Activated T-cell treated with anti-CD3 and anti-CD28 coated beads, Interleukin-2, amount 50 U/mL, for 72 hours (primary cell): ENCODE measurements at places on chromosomes 6 and 20.

- peaks cover 11% of the 10 kb centered on the region for H3K4me1 ChIP-seq
- no peak overlapping the region for H3K27ac ChIP-seq
- H3K36me3 ChIP-seq: peaks cover 5% of the 10 kb centered on the region
- no peak overlapping the region for H3K4me3 ChIP-seq
These were observed 29.6 kb downstream of the RAMACL start for GRCh38 chr6:166556863-166557322.

- H3K36me3 ChIP-seq: no peaks in the 10 kb centered on the region
- no peak for DNase-seq
- H3K4me3 ChIP-seq: peak overlapping the region; percentile 67
- peaks cover 15% of the 10 kb centered on the region for H3K4me1 ChIP-seq
These were observed 91.2 kb upstream of the SIRPA start for GRCh38 chr20:1803932-1804501.

- DNase-seq: no peak
- H3K4me3 ChIP-seq: no peak overlapping the region
- H3K27ac ChIP-seq: no peak overlapping the region
- no peaks in the 10 kb centered on the region for H3K4me1 ChIP-seq
- H3K36me3 ChIP-seq: peaks cover 2% of the 10 kb centered on the region
These were observed 7.5 kb upstream of the ZSWIM1 start for GRCh38 chr20:45873409-45874103.

- peak overlapping the region; percentile 2 for H3K27ac ChIP-seq
- H3K4me1 ChIP-seq: peaks cover 79% of the 10 kb centered on the region
- H3K36me3 ChIP-seq: no peaks in the 10 kb centered on the region
- DNase-seq: no peak
- no peaks in the 10 kb centered on the region for H3K27me3 ChIP-seq
- no peak overlapping the region for H3K4me3 ChIP-seq
These were observed 34.2 kb downstream of the PIM1 start for GRCh38 chr6:37204014-37204751.

GRCh38 chr6:50995036-50995435 is 176.4 kb downstream of the TFAP2B start:
- no peak for DNase-seq
- H3K36me3 ChIP-seq: no peaks in the 10 kb centered on the region
- no peaks in the 10 kb centered on the region for H3K27me3 ChIP-seq
- no peak overlapping the region for H3K4me3 ChIP-seq

DNA sequence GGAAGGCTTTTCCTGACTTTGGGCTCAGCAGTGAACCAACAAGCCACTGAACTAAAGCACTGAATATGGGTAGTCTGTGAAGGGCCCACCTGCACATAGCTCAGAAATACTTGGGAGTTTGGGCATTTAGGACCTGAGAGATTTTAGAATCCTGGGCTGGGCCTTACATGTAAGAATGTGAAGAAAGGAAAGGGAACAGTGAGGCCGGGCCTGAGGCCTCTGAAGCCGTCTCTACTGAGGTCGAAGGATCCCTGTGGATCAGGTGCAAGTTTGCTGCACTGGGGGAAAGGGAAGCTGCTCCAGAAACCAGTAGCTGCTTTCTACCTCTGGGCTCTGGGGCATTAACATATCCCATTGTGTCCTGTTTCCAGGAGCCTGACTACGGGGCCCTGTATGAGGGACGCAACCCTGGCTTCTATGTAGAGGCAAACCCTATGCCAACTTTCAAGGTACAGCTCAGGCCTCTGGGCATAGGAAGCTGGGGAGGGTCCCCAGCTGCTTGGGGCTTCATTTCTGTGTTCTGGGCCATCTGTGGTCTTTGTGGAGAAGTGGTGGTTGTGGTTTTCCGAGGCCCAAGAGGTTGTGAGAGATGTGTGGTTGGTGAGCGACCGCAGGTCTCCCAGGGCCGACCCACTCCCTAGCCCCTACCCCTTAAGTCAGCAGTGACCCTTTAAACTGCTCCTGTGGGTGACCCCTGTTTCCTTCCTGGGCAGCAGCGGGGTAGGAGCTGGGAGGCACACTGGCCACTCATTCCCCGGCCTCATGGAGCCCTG is 30.3 kb downstream of the PLCG1 start:
- H3K36me3 ChIP-seq: peaks cover 22% of the 10 kb centered on the region
- H3K4me1 ChIP-seq: peaks cover 41% of the 10 kb centered on the region
- H3K27ac ChIP-seq: peak overlapping the region; percentile 16
- H3K4me3 ChIP-seq: no peak overlapping the region

GRCh38 chr20:62804021-62804626 is 511 bp upstream of the OGFR start:
- peak overlapping the region; percentile 96 for H3K27ac ChIP-seq
- no peaks in the 10 kb centered on the region for H3K27me3 ChIP-seq
- peaks cover 36% of the 10 kb centered on the region for H3K4me1 ChIP-seq
- H3K36me3 ChIP-seq: peaks cover 2% of the 10 kb centered on the region
- DNase-seq: no peak

DNA sequence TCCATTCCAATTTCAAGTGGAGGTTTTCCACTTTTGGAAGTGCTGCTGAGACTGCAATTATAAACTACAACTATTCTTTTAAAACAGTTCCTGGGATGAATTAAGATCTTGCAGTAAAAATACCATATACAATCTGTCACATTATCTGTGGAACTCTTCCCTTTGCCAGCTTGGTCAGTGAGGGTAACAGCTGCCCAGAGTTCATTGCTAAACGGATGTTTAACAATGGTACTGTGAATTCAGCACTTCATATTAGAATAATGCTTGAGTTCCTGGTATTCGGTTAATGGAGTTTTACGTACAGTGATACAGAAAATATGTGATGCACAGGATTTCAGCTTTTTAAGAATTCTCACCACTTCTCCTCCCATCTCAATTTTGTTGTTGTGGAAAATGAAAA is 51.5 kb downstream of the KCNS1 start:
- no peaks in the 10 kb centered on the region for H3K27me3 ChIP-seq
- H3K4me1 ChIP-seq: peaks cover 63% of the 10 kb centered on the region
- DNase-seq: no peak
- peak overlapping the region; percentile 56 for H3K27ac ChIP-seq

- no peak overlapping the region for H3K4me3 ChIP-seq
- no peak overlapping the region for H3K27ac ChIP-seq
- peaks cover 13% of the 10 kb centered on the region for H3K27me3 ChIP-seq
These were observed 113.8 kb downstream of the JPH2 start for GRCh38 chr20:44073011-44073674.

DNA sequence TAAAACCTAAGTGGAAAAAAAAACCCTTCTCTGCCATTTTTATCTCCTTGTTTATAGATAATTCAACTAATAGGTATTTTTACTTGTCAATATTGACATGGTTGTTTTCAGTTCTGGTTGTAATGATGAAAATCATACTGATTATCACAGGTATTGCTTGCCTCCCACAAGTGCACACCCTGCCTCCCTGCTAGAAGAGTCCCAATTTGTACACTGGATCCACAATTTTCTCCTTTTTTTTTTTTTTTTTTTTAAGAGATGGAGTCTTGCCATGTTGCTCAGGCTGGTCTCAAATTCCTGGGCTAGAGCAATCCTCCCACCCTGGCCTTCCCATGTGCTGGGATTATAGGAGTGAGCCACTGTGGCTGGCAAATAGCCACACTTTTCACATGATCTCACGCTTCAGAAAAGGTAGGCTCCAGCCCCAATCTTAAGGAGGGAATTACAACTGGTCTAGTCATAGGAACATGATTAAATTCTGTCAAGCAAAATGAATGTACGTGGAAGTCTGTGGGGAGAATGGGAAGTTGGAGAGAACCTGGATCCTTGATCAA is 12.3 kb downstream of the DYNLT2 start:
- no peak for DNase-seq
- peaks cover 7% of the 10 kb centered on the region for H3K4me1 ChIP-seq

GRCh38 chr6:98842342-98843180 is 8.2 kb downstream of the POU3F2 start:
- H3K4me1 ChIP-seq: peaks cover 17% of the 10 kb centered on the region
- no peak overlapping the region for H3K27ac ChIP-seq
- no peak for DNase-seq
- H3K36me3 ChIP-seq: no peaks in the 10 kb centered on the region

- H3K36me3 ChIP-seq: peaks cover 1% of the 10 kb centered on the region
- no peaks in the 10 kb centered on the region for H3K4me1 ChIP-seq
- DNase-seq: no peak
- H3K27me3 ChIP-seq: no peaks in the 10 kb centered on the region
These were observed 128.8 kb upstream of the SIM1 start for GRCh38 chr6:100593522-100593921.

DNA sequence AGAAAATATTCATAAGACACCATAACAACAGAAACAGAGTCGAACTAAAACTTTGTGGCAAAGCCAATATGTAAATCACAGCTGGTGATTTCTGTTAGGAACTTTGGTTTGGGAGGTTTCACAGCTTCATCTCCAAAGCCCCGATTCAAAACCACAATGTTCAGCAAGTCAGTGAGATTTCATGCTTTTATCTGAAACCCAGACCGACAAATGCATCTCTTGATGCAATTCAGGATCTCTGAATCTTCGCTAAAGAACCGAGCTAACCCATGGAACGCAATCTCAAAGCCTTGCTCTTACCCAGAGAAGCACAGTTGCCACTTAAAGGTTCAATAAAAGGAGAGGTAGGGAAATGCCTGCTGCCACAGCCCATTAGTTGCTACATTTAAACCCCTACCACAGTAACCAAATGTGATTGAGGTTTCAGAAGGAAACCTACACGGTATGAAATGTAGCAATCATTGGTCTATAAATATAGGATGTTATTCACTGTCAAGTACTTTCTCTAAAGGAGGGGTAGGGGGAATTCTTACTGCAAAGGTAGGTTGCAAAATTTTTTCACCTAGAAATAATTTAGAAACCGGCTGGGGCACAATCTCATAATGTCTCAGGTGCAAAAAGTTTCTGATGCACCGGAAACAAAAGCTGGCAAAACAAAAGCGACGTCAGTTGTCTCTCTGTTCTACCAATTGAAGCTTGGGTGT is 381.0 kb upstream of the ARID1B start:
- H3K27me3 ChIP-seq: peaks cover 29% of the 10 kb centered on the region
- H3K4me1 ChIP-seq: peaks cover 52% of the 10 kb centered on the region
- no peaks in the 10 kb centered on the region for H3K36me3 ChIP-seq
- H3K27ac ChIP-seq: peak overlapping the region; percentile 70
- peak; percentile 5 for DNase-seq

GRCh38 chr6:31702405-31702818 is 712 bp downstream of the ABHD16A start:
- H3K27me3 ChIP-seq: no peaks in the 10 kb centered on the region
- DNase-seq: peak; percentile 36
- H3K4me3 ChIP-seq: peak overlapping the region; percentile 90
- H3K4me1 ChIP-seq: peaks cover 37% of the 10 kb centered on the region

DNA sequence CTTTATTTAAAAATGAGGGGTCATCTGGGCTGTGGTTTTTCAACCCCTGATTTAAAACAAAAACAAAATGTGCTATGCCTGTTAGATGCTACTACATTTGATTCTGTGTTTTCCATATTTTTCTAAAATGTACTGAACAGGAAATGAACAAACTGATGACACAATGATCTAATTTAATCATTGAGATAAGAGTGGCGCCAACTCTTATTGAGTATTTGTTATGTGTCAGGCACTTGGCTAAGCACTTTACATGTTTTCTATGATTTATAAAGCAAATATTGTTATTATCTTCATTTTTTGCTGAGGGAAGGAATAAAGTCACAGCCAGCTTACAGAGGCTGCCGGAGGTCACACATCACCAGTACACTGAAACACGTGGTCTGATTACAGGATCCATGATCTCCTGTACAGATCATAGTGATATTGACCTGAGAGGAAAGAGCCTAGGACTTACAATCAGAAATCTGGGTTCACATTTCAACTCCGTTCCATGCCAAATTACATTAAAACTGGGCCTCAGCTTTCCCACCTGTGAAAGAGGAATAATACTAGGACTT is 166.7 kb downstream of the ESR1 start:
- H3K4me3 ChIP-seq: no peak overlapping the region
- H3K36me3 ChIP-seq: no peaks in the 10 kb centered on the region
- H3K4me1 ChIP-seq: no peaks in the 10 kb centered on the region
- no peak overlapping the region for H3K27ac ChIP-seq
- no peak for DNase-seq
- H3K27me3 ChIP-seq: peaks cover 12% of the 10 kb centered on the region

GRCh38 chr20:13677241-13677640 is 38.5 kb upstream of the TASP1 start:
- peaks cover 3% of the 10 kb centered on the region for H3K27me3 ChIP-seq
- H3K4me3 ChIP-seq: no peak overlapping the region
- no peaks in the 10 kb centered on the region for H3K4me1 ChIP-seq
- H3K27ac ChIP-seq: no peak overlapping the region

- no peak overlapping the region for H3K4me3 ChIP-seq
- no peak for DNase-seq
- H3K27me3 ChIP-seq: peaks cover 11% of the 10 kb centered on the region
- H3K27ac ChIP-seq: no peak overlapping the region
- H3K36me3 ChIP-seq: no peaks in the 10 kb centered on the region
- no peaks in the 10 kb centered on the region for H3K4me1 ChIP-seq
These were observed 121.0 kb downstream of the QRSL1 start for GRCh38 chr6:106750142-106750918.

GRCh38 chr6:6738922-6739716 is 150.6 kb downstream of the LY86 start:
- DNase-seq: no peak
- no peaks in the 10 kb centered on the region for H3K4me1 ChIP-seq
- peaks cover 34% of the 10 kb centered on the region for H3K27me3 ChIP-seq

DNA sequence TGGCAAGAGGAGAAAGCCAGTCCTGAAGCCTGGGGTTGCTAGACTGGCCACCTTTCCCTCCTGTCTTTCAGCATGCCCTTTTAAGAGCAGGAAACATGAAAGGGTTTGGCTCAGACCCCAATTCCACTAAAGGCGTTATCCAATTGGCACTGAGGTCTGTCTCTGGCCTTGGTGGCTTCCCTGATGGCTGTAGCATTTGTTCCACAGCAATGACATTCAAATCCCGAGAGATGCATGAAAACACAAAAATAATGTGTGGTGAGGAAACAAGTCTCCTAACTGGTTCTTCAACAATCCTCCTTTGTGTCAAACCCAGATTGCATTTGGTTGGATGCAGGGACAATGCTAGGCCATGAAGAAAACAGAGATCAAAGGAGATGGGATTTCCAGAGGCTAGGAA is 56.5 kb upstream of the ADTRP start:
- H3K4me3 ChIP-seq: no peak overlapping the region
- no peaks in the 10 kb centered on the region for H3K27me3 ChIP-seq
- H3K27ac ChIP-seq: no peak overlapping the region

- no peaks in the 10 kb centered on the region for H3K36me3 ChIP-seq
- H3K4me1 ChIP-seq: no peaks in the 10 kb centered on the region
- H3K27ac ChIP-seq: no peak overlapping the region
- no peak for DNase-seq
- H3K27me3 ChIP-seq: no peaks in the 10 kb centered on the region
These were observed 83.4 kb downstream of the ADGRB3 start for GRCh38 chr6:68718385-68719073.

DNA sequence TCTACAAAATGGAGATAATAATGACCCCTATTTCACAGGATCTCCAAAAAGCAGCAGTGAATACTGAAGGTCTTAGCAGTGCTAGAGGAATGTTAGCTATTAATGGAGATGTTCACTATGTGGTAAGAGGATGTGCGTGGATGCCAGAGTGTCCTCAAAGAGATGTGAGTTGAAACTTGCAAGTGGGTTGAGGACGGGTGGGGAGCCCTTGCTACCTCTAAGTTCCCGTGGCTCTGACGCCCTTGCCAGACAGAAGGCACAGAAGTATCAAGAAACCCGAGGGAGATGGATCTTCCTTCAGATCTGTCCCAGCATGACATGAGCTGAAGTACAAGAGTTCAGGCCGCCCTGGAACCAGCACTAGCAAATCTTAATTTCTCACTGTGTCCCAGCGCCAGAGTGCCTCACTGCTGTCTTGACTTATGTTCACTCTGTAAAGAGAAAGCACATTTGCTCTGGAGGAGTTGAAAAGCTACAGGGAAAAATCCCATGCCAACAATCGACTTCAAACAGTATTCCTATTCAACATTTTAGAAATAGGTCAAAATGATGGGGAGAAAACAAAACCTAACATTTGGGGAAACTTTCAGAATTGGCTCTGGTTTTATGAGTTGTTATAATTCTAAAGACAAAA is 59.5 kb downstream of the FYN start:
- no peak for DNase-seq
- H3K4me3 ChIP-seq: peak overlapping the region; percentile 54
- peak overlapping the region; percentile 99 for H3K27ac ChIP-seq
- H3K36me3 ChIP-seq: peaks cover 29% of the 10 kb centered on the region
